ENCODE measurements at places on chromosomes 13 and 19.

GRCh38 chr19:15934332-15935078, at the start of gene CYP4F11:
TSS of gene CYP4F11 (minus strand) at chr19:15934529. CDS start at chr19:15934408, 121 bp downstream.
- DNase-seq: no peak

DNA sequence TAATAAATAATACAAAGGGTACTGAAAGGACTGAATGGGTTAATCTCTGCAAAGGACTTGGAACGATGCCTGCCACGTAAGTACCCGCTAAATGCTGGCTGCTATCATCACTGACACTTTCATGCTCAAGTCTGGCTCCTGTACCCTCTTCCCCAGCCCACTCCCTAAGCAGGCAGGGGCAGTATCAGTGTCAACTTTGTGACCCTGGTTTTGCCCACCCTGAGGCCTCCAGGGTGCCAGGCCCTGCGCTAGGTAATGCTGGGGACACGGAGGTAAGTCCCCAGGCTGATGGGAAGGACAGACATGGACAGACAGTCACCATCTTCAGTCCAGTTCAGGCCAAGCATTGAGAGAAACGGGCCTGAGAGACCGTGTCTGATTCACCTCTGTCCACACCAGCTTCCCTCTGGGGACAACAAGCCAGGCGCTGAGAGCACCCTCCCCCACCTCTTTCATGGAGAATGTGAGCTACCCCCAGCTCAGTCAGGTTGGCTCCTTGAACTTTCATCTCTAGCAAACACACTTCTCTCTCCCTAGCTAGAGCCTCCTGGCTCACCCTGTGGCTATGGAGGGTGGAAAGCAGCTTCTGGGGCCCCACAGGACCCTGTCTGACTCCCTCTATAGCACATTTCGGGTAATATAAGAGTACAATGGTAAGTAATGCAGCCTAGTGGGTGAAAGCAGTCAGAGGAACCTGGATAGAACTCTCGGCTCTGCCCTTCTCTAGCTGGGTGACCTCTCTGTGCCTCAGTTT, 800 bp downstream of the ETFB start:
- DNase-seq: no peak

GRCh38 chr13:97477844-97478243, 43.9 kb downstream of the RAP2A start:
- DNase-seq: no peak

DNA sequence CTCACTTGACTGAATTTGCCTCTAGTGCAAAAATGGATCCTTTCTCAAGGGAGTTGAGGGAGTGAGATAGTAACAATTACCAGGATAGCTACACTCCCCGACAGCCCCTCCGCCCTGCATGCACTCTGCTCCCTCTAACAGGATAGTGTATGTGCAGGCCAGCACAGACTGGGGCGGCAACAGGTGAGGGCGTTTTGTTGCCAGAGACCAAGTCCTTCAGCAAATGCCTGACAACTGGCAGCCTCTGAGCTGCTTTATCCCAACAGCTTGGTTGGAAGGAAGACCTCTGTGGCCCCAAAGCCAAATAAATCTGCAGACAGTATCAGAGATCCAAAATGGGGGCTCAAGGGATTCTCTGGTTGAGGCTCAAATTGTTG, 86.6 kb downstream of the SLC7A1 start:
- no peak for DNase-seq

DNA sequence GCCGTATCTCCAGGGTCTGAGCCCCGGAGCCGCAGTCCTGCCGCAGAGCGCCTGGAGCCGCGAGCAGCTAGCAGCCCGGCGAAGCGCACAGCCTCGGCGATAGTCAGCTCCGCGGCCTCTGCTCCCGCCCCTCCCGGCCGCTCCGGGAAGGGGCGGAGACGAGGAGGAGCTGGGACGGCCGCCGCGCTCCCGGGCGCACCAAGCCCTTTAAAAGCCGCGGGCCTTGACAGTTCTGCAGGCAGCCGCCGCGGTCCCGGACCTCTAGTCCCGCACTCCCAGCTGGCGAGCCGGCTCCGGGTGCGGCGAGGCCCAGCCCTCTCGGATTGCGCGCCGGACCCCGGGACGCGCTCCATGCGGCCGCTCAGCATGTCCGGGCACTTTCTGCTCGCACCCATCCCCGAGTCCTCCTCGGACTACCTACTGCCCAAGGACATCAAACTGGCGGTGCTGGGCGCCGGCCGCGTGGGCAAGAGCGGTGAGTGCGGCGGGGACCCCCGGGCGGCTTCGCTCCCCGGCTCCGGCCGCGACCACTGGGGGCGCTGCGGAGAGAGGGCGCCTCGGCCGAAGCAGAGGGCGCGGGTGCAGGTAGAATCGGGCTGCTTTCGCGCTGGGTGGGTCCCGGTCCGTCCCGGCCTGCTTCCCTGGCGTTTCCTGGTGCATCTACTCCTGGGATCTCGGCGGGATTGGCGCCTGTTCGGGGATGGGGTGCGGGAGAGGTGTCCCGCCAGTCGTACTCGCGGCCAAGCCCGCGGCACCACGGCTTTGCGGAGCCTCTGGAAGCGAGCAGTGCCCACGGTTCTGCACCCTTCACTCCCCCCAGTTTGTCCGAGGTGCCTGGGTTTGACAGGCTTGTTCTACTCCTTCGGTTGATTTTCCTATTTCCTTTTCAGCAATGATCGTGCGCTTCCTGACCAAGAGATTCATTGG, at the start of gene RASL11A:
TSS of gene RASL11A (plus strand) at position 237 of the 927 bp plus-strand sequence. CDS start at position 352, 115 bp downstream.
- peak; percentile 69 for DNase-seq

GRCh38 chr13:103354171-103354570, 288.0 kb upstream of the SLC10A2 start:
- DNase-seq: no peak

Data from stimulated activated CD4-positive, alpha-beta T cell treated with anti-CD3 and anti-CD28 coated beads, Interleukin-1b, Interleukin-23, amount 100 ng/mL, for 4 hours (primary cell).